H1 (cell line): ENCODE measurements at places on chromosomes 1 and 21. TPM values are rescaled to one million over a fixed set of nuclear protein-coding genes. Genes with fewer than 3 reads are reported as not detected.
A peak's percentile ranks its signal among the peaks of the same experiment; 100 is the strongest.

DNA sequence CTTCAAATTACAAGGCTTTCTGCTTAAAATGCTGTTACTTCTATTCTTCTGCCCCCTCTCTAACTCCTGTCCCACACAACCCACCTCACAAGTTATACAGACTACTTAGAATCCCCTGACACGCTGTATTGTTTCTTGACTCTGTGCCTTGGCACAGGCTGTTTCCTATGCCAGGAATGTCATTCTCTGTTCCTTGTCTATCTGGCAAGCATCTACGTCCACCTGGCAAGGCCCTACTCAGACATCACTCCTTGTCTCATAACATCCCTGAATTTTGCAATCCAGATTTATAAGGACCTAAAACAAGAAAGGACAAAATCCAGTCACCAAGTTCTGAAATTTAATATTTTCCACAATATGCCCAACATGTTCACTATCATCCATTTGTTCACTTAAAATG lies 182.0 kb upstream of the CHRM3 start:
- H3K4me1 ChIP-seq: no peaks in the 10 kb centered on the region
- no peaks in the 10 kb centered on the region for H3K36me3 ChIP-seq
- no peak overlapping the region for H3K4me3 ChIP-seq

GRCh38 chr1:248696261-248696660 lies 6.3 kb downstream of the OR14I1 start:
- no peak overlapping the region for H3K4me3 ChIP-seq
- DNase-seq: no peak
- H3K27me3 ChIP-seq: no peaks in the 10 kb centered on the region
- H3K4me1 ChIP-seq: no peaks in the 10 kb centered on the region
- H3K27ac ChIP-seq: no peak overlapping the region

The CD2 gene
- not detected in 2 replicates for polyA plus RNA-seq

DNA sequence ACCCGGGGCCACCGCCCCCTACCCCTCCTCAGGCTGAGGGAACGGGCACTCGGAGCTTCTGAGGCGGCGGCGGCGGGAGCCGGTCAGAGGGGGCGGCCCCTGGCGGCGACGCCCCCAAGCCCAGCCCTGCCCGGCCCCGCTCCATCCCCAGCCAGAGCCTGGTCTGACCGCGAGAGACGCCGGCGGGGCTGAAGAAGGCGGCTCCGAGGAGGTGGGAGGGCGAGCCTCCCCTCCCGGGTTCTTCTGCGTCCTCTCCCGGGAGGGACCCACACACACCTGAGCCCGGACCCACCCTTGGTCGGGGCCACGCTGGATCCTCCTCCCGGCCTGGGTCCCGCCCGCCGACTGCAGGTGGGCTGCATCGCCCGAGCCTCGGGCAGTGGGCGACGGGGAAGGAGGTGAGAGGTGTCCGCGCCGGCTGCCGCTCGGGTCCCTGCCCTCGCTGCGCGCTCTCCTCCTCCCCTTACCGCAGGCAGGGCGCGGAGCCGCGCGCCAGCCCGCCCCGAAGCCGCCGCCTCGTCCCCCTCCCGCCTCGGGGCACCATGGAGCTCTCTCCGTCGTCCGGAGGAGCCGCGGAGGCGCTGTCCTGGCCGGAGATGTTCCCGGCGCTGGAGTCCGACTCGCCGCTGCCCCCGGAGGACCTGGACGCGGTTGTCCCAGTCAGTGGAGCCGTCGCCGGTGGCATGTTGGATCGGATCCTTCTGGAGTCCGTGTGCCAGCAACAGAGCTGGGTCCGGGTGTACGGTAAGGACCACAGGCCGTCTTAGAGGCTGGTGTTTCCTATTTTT lies at the start of gene RASAL2:
RASAL2 (plus strand) TSS at position 154 of the 788 bp plus-strand sequence; CDS start at position 543, 389 bp downstream.
- H3K36me3 ChIP-seq: no peaks in the 10 kb centered on the region
- DNase-seq: peak; percentile 33
- H3K4me3 ChIP-seq: peak within 1 kb of the TSS; percentile 89

DNA sequence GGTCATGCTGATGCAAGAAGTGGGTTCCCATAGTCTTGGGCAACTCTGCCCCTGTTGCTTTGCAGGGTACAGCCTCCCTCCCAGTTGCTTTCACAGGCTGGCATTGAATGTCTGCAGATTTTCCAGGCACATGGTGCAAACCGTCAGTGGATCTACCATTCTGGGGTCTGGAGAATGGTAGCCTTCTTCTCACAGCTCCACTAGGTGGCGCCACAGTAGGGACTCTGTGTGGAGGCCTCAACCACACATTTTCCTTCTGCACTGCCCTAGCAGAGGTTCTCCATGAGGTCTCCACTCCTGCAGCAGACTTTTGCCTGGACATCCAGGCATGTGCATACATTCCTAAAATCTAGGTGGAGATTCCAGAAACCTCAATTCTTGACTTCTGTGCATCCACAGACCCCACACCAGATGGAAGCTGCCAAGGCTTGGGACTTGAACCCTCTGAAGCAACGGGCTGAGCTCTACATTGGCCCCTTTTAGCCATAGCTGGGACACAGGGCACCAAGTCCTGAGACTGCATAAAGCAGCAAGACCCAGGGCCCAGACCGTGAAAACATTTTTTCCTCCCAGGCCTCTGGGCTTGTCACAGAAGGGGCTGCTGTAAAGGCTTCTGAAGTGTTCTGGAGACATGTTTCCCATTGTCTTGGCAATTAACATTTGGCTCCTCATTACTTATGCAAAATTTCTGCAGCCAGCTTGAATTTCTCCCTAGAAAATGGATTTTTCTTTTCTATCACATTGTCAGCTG lies 466.2 kb upstream of the PBX1 start:
- no peak overlapping the region for H3K4me3 ChIP-seq
- H3K4me1 ChIP-seq: no peaks in the 10 kb centered on the region
- H3K27ac ChIP-seq: no peak overlapping the region
- H3K36me3 ChIP-seq: no peaks in the 10 kb centered on the region

DNA sequence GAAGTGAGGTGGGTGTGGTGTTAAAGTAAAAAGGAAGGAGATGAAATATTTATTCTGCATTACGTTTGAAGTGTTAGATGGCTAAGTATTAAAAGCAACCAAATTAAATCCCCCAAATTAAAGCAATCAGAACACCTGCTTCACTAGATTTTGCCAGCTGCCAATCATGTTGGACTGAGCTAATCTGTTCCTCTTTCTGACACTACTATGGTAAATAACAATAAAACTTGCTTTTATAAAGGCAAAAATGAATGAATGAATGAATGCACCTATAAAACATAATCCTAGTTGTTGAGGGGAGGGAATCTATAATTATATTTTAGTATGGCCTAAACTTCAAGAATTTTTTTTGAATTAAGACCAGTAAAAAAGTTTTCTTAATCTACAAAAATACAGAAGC lies 51.0 kb downstream of the RAB3GAP2 start:
- H3K4me3 ChIP-seq: no peak overlapping the region
- no peak overlapping the region for H3K27ac ChIP-seq
- H3K36me3 ChIP-seq: no peaks in the 10 kb centered on the region
- DNase-seq: no peak
- peaks cover 5% of the 10 kb centered on the region for H3K4me1 ChIP-seq

- no peak overlapping the region for H3K4me3 ChIP-seq
- no peaks in the 10 kb centered on the region for H3K27me3 ChIP-seq
- DNase-seq: no peak
- no peaks in the 10 kb centered on the region for H3K4me1 ChIP-seq
- no peak overlapping the region for H3K27ac ChIP-seq
Observed at GRCh38 chr21:42041711-42042110, 29.4 kb upstream of the UMODL1 start.

DNA sequence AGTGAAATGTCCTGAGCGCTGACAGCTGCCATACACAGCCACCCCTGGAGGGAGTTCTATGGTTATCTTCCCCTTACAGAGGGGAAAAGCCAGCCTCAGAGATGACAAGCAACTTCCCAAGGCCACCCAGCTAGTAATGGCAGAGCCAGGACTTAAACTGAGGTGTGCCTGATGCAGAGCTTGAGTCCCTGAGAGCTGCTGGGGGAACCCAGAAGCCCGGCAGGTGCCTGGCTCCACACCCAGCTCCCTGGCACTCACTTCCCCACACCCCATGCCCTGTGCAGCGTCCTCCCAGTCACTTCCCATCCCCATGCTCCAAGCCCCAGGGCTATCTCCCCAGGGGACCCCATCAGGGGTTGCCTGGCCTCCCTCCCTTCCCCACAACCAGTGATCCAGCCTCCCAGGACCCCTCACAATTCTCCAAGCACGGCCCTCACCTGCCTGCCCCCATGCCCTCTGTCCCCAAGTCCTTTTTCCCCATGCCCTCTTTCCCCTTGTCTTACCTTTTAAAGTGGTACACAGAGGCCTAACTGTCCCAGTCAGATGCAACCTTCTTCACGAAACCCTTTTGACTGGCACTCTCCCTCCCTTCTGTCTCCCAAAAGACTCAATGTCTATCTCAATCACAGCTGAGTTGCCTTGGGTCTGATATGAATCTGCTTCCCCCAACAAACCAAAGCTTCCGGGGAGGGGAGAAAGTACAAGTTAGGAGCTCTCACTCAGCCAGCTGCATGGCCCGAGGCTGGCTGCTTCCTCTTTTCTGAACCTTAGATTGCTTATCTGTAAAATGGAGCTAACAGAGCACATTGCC lies 39.8 kb upstream of the LRP8 start:
- no peak overlapping the region for H3K27ac ChIP-seq
- H3K4me1 ChIP-seq: peaks cover 5% of the 10 kb centered on the region; the same call in 1 of the 2 replicates
- H3K4me3 ChIP-seq: no peak overlapping the region
- DNase-seq: no peak
- H3K36me3 ChIP-seq: no peaks in the 10 kb centered on the region

DNA sequence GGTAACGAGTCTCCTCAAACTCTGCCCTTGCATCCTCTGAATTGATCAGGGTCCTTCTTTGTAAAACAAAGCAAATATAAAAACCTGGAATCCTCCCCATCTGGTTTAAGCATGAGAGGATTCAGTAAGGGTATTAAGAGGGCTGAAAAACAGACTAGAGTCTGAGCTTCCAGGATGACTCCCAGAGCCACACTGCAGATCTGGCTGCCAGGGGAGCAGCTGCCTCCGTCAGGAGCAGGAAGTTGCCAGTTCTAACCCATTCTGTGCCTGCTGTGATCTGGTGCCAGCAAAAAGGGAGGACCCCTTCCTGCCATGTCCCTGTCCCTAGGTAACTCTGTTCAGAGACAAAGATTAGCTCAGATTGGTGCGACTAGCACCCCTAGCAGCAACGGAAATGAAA lies 27.5 kb downstream of the SERTAD4 start:
- H3K4me3 ChIP-seq: no peak overlapping the region
- no peak for DNase-seq
- H3K4me1 ChIP-seq: no peaks in the 10 kb centered on the region

GRCh38 chr1:197439708-197440280 lies 171.7 kb downstream of the CRB1 start:
- peaks cover 17% of the 10 kb centered on the region for H3K4me1 ChIP-seq
- DNase-seq: no peak
- no peak overlapping the region for H3K4me3 ChIP-seq
- no peaks in the 10 kb centered on the region for H3K36me3 ChIP-seq

DNA sequence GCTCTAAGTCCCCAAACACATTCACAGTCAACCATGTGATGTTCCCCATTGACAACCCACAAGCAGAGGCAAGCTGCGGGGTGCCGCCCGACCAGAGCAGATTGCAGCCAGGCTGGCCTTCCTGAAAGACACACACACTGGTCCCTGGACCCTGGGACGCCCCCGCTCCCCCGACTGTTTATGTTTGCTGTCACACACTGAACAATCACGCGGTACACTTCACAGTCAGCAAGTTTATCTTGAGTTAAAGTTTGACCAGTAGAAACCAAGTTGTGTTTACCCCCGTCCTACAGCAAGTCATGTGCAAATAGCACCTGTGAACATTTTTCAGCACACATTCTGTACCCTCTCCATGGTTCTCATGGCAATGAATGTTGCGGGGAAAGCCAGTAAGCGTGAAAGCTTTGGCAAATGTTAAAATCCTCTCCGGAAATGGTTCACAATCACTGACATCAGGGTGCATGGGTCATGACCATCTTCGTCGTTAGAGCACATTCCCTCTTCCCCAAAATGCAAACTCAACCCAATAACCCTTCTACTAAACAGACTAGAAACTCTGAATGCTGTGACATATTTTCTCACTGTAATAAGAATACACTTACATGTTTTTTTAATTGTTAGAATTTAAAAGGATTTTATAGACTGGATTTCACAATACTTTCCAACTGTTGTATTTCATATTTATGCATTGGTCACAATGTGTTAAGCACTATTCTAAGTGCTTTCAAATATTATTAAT lies 33.3 kb upstream of the IRF2BP2 start:
- H3K4me1 ChIP-seq: no peaks in the 10 kb centered on the region
- no peak for DNase-seq
- H3K4me3 ChIP-seq: no peak overlapping the region
- H3K27me3 ChIP-seq: no peaks in the 10 kb centered on the region
- no peaks in the 10 kb centered on the region for H3K36me3 ChIP-seq

GRCh38 chr1:181107711-181108110 lies 19.2 kb downstream of the IER5 start:
- peaks cover 12% of the 10 kb centered on the region for H3K4me1 ChIP-seq
- no peak overlapping the region for H3K4me3 ChIP-seq
- H3K27ac ChIP-seq: no peak overlapping the region
- no peaks in the 10 kb centered on the region for H3K36me3 ChIP-seq
- no peak for DNase-seq

DNA sequence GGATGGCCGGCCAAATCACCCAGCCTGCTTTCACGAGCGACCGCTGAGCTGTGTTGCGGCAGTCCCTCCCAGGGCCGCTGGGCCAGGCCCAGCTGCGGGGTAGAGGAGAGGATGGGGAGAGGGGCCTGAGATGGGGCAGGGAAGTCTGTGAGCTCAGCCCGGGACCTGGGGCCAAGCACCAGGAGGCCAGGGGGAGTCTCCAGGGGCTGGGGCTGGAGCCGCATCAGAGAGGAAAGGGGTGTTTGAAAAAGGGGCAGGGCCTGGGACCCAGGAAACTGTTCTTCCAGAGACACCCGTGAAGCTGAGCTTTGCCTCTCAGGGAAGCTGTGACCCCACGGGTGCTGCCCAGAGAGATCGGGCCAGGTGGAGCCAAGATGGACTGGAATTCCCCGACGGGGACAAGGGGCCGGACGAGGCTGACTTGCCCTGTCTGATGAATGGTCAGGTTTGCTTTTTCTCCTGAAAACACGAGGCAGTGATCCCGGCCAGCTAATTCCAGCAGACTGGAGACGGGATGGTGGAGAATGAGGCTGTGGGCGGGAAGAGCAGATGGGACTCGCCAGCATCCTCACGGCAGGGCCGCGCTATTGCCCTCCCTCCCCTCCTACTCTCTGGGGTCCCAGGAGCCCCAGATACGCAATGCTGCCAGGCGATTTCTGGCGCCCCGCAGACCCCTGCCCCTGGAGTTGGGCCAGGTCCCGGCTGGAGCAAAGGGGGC lies 40.3 kb upstream of the COL18A1 start:
- no peaks in the 10 kb centered on the region for H3K36me3 ChIP-seq
- no peaks in the 10 kb centered on the region for H3K27me3 ChIP-seq
- H3K27ac ChIP-seq: no peak overlapping the region
- DNase-seq: no peak
- no peak overlapping the region for H3K4me3 ChIP-seq
- H3K4me1 ChIP-seq: peaks cover 27% of the 10 kb centered on the region

- H3K4me3 ChIP-seq: no peak overlapping the region
- no peaks in the 10 kb centered on the region for H3K27me3 ChIP-seq
- H3K36me3 ChIP-seq: no peaks in the 10 kb centered on the region
- H3K4me1 ChIP-seq: no peaks in the 10 kb centered on the region
- DNase-seq: no peak
Observed at GRCh38 chr1:175164751-175165150, 27.8 kb downstream of the KIAA0040 start.
